T-helper 1 cell (primary cell): ENCODE measurements at places on chromosomes 2 and 18.

GRCh38 chr2:149617476-149617875 is 29.9 kb upstream of the MMADHC start:
- DNase-seq = no peak

DNA sequence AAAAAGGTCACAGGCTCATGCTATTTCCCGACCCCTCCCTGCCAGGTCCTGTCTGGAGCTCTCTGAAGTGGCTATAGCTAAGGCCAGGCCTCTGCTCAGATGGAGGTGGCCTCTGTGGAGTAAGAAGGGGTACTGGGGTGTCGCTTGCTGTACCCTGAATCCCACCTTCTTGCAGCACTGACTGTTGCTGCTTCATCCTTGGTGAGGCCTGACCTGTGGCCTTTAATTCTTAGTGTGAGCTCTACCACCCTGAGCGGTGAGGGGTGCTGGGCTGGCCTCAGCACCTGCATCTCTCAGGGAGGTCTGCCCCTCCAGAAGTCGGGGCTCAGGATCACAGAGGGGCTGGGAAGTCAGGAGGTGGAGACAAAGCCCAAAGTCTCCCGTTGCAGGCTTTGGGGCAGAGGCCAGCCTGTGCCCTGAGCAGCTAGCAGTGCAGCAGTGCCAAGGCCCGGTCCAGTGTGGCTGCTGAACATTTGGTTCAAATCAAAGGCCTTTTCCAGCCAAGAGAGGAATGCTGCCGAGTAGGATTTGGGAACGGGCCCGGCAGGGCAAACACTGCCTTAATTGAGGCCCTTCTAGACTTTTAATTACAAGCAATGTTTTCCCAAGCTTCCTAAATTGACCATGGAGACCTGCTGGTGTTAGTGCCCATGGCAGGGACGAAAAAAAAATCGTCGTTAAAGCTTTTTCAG is 133.5 kb upstream of the HAAO start:
- DNase-seq = no peak

- no peak for DNase-seq
Observed at GRCh38 chr2:6526093-6526824, 339.4 kb downstream of the CMPK2 start.

GRCh38 chr2:210655229-210655975 is 99.0 kb downstream of the CPS1 start:
- no peak for DNase-seq

DNA sequence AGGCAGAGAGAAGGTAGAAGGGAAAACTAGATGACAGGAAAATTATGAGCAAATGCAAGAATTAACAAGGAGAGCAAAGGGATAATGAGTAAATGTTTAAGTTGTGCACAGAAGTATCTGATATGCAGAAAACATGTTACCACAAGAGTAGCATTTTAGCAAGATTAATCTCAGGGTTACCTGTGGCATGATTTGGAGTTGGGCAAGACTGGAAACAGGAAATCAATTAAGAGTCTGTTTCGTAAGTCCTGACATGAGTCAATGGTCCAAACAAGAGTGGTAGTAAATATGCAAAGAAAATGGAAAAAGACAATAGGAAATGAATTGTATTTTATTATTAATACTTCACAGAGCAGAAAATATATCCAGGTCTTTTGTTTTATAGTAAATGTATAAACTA is 17.3 kb upstream of the MTX2 start:
- DNase-seq = no peak

- no peak for DNase-seq
Observed at GRCh38 chr2:179224361-179224760, 40.3 kb downstream of the SESTD1 start.

- no peak for DNase-seq
Observed at GRCh38 chr2:21944536-21944935, 820.8 kb downstream of the TDRD15 start.
